ENCODE measurements at places on chromosomes 7 and 10.

- no peak for DNase-seq
Measured at GRCh38 chr7:83060218-83060617, 102.5 kb downstream of the PCLO start.

DNA sequence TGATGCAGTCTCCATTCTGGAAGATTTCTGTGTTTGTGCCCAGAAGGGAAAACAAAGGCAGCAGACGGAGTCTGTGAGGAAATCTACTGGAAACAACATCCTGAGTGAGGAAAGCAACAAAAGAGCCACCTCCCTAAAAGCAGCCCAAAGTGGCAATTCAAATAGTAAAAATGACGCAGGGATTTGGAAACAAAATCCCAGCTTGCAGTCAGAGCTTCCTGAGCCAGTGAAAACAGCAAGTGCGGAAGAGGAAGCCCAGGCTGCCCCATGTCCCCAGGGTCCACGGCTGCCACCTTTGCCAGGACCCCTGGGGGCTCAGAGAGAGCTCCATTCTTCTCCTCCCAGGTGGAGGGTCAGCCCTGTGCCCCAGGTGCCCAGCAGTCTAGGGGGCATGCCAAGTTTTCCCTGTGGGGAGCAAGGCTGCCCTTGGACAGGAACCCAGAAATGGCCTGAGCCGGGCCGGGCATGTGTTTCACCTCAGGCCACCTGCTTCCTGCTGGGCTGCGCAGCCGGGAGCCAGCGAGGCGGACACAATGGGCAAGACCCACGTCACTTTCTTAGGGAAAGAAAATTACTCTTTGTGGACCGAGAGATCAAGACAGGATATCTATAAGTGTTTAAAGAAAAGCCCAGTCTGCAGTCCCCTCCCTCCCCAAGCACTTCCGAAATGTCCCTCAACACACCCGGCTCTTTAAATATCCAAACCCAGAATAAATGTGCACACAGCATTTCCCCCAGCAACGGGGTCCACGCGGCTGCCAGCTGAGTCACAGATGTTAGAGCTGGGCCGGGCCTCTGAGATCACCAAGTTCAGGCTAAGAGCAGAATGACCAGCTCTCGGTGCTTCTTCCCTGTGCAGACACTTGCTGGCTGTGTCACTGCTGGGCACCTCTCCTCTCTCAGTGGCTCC lies 231.1 kb downstream of the ARHGAP12 start:
- no peak for DNase-seq

DNA sequence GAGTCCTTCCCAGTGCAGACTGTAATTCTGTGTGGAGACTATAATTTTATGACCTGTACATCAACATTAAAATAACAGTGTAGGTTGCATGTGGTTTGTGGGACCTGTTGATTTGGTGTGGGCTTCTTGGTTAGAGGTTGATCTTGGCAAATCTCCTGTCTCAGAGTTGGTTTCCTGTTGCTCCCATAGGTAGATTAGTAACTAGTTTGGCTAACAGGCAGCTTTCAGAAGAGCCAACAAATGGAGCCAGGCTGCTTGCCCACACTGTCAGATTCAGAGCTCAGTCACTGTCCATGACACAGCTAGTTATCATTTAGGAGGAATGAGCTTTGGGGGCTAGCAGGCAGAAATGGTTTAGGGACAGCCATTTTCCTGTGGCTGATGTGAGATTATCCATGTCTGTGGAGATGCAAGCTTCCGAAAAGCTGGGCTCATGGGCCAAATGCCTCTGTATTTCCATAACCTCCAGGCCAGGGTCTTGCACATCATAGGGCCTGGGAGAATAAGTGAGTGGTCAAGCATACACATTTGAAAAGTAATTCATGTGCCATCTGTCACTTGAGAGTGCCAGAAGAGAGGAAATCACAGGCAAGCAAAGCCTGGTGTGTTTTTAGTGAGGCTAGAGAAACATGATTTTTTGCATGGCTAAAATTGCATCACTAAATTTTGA lies 33.4 kb downstream of the CCM2 start:
- DNase-seq, result no peak

- no peak for DNase-seq
Measured at GRCh38 chr7:103859709-103860108, 129.7 kb downstream of the RELN start.

DNA sequence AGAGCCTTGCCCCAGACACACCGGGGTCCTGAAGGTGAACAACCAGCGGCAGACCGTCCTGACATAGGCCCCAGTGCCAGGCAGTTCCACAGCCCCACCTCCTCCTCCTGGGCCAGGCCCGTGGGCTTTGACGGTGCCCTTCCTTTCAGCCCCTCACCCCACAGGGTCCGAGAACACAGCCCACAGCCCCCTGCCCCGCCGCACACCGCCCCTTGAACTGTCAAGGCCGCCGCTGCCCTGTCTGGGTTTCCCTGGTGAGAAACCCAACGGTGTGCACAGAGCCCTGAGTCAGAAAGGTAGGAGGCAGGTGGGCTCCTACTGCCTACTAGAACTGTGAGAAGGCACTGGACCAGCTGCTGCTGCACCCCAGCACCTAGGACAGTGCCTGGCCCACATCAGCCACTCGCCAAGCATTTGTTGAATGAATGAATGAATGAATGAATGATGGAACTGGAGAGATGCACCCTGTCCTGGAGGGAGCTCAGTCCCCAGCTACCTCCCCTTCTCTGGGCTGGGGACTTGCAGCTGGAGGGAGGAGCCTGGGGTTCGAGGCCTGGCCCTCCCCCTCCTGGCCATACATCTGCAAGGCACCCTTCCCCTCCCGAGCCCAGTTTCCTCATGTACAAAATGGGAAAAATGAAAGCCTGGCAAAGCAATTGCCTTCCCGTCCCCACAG lies 117.9 kb downstream of the SLIT1 start:
- DNase-seq, result no peak

DNA sequence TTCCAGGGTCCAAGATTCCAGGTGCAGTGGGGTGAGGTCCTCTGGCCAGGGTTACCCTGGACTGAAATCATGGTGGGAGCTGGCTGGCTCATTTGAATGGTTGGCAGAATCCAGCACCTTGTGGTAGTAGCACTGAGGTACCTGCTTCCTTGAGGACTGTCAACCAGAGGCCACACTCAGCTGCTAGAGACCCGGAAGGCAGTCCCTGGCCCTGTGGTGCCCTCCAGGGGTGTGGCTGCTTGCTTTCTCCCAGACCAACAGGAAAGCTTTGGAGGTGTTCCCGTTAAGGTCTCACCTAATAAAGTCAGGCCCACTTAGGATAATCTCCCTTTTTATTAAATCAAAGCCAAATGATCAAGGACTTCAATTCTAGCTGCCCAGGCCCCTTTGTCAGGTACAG lies 107.7 kb upstream of the GDF10 start:
- no peak for DNase-seq

DNA sequence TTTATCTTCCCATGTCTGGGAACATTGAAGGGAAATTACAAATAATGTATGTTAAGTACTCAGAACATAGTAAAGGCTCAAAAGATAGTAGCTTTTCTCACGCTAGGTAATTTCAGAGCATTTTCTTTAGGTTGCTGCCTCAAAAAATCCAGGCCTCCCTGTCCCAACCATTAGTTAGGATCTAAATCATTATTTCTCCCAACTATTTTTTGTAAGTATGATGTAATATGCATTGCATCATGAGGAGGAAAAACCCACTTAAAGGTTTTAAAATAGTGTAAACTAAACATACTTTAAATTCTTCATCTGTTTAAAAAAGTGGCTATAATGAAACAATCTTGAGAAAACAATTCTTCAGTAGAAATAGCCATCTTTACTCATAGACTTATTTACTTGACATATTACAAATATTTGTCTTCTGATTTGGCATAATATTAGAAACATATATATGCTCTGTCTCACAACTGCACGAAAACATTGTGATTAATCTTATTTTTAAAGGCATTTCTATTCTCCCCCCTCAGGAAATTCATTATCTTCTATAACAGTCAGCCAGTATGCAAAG lies 329.3 kb downstream of the ELMO1 start:
- no peak for DNase-seq

DNA sequence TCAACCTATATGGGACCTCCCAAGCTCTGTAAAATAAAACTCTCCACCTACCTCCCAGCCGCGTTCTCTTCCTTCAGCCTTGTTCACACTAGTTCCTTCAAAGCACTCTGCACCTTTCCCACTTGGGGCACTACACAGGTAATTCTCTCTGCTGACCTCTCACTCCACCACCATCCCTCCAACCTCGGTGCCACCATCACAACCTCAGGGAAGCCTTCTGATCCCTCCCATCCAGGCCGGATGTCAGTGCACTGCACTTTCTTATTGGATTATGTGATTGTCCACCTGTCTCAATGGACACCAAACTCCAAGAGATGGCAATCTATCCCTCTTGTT lies 7.0 kb downstream of the LARP4B start:
- no peak for DNase-seq

DNA sequence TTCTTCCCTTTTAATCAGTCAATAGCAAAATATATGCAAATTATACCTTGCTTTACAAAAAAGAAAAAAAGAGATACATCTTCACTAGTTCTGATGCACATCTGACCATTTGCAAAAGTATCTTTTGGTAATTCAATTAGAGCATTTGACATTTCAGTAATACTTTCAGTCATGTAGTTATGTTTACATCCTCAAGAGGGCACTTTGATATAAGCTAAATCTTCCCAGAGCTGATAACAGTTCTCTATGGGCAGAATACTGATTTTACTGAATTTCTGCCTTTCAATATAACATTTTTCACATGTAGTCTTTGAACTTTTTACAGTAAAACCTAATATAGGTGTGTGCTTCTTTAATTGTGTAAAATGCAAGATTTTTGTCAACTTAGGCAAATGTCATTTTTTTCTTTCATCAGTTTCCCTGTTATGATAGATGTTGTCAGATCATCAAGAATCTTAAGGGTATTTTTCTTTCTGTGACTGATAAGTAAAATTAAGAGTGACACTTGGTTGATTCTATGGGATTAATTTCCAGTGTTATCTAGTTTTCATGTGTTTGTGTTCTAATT lies 703.5 kb upstream of the SEMA3D start:
- no peak for DNase-seq

Data from GM12891 (cell line).